ENCODE measurements at places on chromosomes 11 and 22.

GRCh38 chr11:34444428-34444827 lies 5.7 kb downstream of the CAT start:
- no peak for DNase-seq

GRCh38 chr22:27842669-27843431 lies 41.3 kb upstream of the MN1 start:
- no peak for DNase-seq

DNA sequence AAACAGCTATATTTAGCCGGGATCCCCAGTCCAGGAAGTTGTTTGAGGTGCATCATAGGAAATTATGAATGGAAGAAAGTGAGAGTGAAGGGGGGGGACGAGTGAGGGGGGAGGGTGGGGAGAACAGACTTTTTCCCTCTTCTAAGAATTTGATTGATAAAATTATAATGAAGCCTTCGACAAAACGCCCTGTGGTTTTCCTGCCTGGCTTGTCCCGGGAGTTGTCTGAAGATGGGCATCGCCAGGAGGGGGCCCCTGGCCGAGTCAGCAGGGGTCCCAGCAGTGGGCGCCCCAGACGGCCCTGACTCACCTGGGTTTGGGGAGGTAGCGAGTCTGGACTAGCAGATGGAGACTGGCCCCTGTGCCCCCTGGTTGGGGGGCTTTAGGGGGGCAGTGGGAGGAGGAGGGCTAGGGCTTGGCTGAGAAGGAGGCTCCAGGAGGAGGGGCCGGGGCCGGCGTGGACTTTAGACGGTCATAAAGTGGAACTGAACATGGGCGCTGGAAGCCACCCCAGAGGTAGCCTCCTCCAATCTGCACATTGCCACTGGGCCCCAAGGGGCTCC lies 336 bp upstream of the LIF start:
- no peak for DNase-seq

- DNase-seq = peak; percentile 66
These were observed 9.1 kb downstream of the SSH3 start for GRCh38 chr11:67312187-67313021.

GRCh38 chr11:82869657-82870056 lies 30.6 kb downstream of the PRCP start:
- no peak for DNase-seq

Measured in GF-D8 (cell line).